ENCODE measurements at places on chromosomes 2 and 18. TPM values are rescaled to one million over a fixed set of nuclear protein-coding genes. Genes with fewer than 3 reads are reported as not detected.

DNA sequence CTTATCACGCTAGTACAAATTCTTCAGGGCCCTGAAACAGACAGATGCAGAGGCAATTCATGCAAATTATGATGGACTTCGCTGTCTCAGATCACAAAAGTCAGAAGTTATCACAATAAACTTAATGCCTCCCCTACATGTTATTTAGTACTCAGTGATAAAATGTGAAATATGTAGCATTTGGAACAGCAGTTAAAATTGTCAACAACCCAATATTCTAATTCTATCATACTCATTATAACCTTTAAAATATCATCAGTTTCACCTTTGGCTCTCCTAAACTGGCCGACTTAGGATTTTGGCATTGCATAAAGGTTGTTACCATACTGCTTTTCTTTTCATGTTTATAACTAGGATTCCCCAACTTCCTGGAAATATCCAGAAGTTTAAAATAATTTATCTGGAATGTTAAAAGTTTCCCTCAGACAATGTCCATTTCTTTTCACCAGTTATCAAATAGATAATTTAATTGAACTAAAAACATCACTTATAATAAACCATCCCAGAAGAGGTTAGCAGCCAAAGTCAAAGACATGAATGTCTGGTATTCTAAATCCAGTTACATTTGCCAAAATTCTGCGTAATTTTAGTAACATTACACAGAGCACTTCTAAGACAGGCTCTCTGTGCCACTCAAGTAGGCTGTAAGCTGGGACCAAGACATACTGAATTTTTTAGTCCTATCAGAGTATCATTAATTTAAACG is 239.8 kb downstream of the RBM43 start:
- no peak for DNase-seq

GRCh38 chr2:51420511-51420910 is 388.6 kb upstream of the NRXN1 start:
- DNase-seq, result no peak

DNA sequence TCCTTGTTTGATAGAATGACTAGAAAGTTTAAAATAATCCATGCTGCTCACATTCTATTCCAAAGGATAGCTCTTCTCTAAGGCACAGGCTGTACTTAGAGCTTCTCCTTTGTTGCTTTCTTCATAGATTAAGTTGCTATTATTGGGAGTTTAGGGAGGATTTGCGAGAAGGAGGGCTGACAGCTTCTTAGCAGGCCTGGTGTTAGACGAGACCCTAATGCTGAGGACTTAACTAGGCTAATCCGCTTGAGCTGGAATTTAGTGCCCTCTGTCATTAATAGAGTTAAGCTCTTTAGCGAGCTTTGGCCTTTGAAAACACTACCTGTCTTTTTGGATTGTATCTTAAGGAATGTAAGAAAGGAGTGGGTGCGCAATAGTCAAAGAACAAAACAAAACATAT is 81.3 kb downstream of the MOGAT1 start:
- no peak for DNase-seq

DNA sequence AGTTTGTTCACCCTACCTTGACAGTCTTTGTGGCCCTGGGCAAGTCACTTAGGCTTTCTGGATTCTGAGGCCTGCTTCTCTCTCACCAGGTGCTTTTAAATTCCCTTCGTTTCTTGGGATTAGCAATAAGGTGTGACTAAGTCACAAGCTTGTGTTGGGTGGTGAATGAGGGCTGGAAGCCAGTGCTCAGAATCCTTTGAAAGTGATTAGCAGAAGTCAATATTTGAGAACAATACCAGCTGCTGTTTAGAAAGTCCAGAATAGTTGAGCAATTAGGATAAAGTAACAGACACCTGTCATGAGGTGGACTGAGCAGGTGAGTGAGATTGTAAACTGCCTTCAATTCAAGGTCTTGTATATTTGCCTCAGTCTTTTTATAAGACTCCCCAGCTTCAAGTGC is 19.3 kb upstream of the MGAT5 start:
- DNase-seq, result no peak

DNA sequence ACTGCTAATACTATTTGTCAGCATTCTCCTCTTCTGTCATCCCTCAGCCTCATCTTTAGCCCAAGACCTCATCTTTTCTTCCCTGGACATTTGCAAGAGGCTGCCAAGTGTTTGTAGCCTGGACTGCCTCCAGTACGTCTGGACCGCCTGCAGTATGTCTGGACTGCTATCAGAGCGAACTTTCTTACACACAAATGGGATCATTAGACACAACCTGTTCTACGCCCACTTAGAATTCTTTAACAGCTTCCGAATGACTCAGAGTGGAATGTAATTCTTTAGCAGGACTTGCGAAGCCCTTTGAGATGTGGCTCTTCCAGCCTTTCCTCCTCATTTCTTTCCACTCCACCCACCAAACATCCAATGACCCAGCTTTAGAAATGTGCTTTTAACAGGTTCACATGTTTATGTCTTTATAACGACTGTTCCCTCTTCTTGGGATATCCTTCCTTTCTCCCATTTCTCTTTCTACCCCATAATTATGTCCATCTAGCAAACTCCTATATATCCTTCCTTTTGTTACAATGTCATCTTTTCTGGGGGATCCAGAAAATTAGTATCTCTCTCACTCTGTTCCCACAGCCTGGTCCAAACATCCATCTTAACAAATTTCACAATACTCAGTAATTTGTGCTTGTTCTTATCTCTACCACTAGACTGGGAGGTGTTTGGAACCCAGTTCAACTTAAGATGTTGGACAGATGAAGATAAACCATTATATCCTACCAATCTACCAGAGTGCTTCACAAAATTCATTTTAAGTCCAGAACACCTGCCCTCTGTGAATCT is 171.3 kb upstream of the PGAP1 start:
- no peak for DNase-seq

DNA sequence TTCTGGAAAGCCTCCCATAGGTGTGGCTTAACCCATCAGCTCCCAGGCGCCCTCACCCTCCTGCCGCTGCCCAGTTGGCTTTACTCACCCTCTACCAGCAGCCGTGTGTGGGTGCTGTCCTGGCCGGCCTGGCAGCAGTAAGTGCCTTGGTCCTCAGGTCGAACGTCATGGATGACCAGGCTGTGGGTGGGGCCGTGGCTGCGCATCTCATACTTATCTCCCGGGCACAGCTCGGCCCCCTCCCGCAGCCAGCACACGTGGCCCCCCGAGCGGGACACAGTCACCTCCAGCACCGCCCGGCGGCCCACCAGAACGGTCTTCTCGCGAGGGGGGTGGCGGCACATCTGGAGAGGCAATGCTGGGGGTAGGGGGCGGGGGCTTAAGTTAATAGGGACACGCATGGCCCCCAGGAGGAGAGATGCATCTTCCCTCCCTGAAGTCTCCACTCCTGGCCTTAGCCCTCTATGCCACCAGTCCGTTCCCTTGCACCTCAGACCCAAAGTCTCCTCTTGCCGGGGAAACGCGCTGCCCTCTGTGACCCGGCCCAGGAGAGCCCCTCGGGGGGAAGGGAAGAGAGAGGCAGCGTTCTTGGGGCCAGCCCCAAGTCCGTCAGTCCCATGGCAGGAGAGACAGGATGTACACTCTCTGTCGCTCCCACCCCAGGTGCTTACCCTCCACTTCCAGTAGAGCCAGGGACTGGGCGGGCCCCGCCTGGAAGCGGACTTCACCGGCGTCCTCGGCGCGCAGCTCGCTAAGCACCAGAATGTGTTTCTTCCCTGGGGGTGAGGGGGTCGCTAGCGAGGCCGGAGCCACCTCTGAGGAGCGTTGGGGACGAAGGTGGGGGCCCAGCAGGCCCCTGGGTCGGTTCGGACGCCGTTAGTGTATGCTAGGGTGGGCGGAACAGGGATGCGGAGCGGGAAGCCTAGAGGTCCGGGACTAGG is 7.9 kb downstream of the TMEM198 start:
- DNase-seq, result peak; percentile 31

DNA sequence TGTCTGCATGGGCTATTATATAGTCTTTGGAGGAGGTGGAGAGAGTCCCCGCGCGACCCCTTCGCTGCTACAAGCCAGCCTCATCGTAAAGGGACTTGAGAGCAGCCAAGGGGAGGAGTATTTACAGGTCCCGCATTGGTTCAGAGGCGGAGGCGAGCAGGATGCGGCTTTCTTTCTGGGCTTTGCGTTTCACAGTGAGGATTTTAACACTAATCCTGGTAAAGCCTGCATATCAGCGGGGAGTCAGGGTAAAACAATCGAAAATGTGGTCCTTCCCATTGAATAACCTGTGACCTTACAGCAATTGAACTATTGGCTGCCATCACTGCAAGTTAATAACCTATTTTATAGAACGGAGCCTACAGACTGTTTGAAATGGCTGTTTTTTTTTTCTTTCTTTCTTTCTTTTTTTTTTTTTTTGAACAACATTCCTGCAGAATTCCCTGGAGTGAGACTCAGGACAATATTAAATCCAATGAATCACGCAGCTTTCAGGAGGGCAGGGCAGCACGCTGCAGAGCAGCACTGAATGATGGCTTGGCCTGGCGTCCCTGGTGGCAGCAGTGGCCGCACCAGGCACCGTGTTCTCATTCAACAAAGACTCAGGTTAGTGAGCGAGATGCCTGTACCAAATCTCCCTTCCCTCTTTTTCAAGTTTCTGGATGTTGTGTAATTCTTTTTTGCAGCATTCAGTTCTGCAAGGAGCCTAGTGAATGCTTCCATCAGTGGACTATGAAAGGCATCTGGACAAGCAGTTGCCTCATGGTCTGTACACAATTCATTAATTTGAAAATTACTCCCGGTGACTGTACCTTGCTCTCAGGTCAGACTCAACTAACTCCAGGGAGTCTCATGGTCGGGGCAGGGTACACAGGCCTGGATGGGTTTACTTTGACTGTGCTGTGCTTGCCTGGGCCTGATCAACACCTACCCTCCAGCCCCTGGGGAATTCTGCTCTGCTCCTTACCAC is 19.8 kb downstream of the SMIM21 start:
- no peak for DNase-seq

- DNase-seq, result peak; percentile 75
Measured at GRCh38 chr2:108533832-108534583, at the start of gene LIMS1. Gene LIMS1, plus strand, starts transcription at chr2:108534470. Its CDS starts 93 bp downstream, at chr2:108534563.

The GCA gene
- total RNA-seq, result 11.9 TPM

The CCDC148 gene
- not detected for total RNA-seq

The GALNT3 gene
- 3.0 TPM for total RNA-seq

The FOSL2 gene
- total RNA-seq, result 6.7 TPM
